ENCODE measurements at places on chromosomes 13 and 19.

DNA sequence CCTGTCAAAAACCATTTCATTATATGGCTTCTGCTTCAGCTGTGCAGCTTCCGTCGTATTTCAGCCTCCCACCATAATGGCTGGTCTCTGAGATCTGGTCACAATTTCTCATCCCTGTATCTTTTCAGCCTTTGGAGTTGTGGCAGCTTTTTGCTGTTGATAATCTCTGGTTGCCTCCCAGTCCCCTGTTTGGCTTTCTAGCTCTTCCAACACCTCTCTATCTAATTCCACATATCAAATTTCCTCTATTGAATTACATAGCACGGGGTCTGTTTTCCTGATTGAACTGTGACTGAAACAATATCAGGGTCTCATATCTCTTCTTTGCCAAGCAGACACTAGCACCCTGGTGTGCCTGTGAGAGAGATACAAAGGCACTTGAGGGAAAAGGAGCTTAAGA, 222.1 kb upstream of the OBI1 start:
- no peak for DNase-seq

DNA sequence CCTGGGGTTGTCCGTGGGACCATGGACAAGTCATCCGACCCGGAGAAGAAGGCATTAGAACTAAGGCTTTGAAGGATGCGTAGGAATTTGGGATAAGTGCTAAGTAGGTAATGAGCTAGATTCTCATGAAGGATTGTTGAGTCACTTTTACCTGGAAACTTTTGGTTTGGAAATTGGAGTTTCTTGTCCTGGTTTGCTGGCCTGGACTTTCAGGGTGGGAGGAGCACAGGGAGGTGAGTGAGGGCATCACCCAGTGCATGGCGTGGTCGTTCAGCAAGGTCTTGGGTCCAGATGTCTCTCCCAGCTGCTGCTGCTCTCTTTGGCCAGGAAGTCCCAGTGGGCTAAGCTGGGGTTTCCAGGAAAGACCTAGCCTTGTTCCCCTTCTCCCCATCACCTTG, 7.6 kb downstream of the NFIC start:
- no peak for DNase-seq

GRCh38 chr19:31402529-31403316, 53.5 kb upstream of the TSHZ3 start:
- DNase-seq, result no peak

GRCh38 chr13:21833921-21834320, 163.0 kb downstream of the FGF9 start:
- no peak for DNase-seq

DNA sequence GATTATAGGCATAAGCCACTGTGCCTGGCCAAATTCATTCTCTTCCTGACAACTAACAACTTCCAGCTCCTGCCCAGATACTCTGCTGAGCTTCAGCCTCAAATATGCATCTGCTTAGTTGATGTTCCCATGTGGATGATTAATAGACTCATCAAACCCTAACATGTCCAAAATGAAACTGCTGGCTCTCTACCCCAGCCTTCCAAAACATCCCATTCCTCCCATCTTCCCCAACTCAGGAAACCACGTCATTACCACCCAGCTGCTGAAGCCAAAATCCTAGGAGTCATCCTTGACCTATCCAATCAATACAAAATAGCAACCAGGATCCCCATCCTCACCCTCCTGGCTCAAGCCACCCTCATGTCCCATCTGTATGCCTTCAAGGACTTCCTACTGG, 20.9 kb downstream of the POU2F2 start:
- DNase-seq, result no peak

DNA sequence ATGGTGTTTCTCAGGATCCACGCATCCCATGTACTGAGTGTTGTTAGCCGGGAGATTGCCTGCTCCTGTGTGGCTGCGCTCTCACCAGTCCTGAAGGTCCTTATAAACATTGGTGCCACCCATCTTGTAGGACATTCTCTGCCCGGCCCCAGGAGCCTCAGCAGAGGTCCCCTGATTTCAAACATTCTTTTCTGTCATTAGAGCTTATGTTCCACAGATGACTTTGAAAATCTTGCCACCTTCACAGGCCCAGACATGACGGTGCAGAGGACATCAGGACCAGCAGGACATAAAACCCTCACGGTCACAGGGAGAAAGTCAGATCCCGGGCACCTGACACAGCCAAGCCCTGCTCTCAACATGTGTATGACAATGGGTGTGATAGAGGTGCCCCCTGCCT, 33.2 kb upstream of the PEPD start:
- DNase-seq, result no peak

GRCh38 chr13:114004420-114005205, 30.7 kb upstream of the C13orf46 start:
- DNase-seq, result no peak

DNA sequence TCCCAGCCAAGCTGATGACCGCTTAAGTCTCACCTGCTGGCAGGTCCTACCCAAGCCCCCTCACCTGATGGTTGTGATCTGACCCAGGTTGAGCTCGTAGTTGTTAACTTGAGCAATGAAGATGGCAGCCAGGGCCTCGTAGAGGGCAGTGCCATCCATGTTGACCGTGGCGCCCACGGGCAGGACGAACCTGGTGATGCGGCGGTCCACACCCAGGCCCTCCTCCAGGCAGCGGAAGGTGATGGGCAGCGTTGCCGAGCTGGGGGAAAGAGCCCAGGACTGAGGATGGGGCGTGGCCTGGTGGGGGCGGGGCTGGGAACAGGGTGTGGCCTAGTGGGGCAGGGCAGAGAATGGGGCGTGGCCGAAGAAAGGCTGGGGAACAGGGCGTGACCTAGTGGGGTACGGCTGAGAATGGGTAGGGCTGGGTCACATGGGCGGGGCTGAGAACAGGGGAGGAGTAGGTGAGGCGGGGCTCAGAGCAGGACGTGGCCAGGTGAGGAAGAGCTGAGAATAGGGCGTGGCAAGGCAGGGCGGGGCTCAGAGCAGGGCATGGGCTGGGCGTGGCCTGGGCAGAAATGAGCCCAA, 12.9 kb downstream of the OR7C2 start:
- DNase-seq, result no peak

- no peak for DNase-seq
Observed at GRCh38 chr19:30629086-30629485, 256.9 kb downstream of the ZNF536 start.

DNA sequence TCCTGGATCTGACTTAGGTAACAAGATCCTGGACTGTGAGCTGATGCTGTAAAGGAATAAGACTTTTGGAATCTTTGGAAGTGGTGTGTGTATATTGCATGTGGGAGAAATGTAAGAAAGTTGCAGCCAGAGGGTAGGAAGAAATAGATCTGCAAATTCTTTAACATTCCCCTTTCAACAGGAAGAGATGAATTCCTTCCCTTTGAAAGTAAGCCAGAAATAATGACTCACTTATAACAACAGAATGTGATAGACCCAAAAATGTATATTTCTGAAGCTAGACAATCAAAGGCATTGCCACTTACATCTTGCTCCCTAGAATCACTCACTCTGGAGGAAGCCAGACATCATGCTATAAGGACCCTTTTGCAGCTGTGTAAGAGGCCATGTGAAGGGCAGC, 9.8 kb upstream of the SIAH3 start:
- no peak for DNase-seq

DNA sequence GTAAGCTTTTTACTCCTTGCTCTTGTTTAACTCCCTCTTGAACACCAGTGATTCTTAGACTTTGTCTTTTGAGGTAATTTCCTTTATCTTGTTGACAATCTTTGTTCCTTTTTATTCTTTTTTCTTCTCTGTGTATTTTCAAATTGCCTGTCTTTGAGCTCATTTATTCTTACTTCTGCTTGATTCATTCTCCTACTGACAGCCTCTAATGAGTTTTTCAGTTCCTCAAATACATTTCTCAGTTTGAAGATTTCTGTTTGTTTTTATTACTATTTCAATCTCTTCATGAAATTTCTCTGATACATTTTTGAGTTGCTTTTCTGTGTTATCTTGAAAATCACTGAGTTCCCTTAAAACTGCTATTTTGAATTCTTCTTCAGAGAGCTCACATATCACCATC, 154.1 kb downstream of the ATP8A2 start:
- DNase-seq, result no peak

DNA sequence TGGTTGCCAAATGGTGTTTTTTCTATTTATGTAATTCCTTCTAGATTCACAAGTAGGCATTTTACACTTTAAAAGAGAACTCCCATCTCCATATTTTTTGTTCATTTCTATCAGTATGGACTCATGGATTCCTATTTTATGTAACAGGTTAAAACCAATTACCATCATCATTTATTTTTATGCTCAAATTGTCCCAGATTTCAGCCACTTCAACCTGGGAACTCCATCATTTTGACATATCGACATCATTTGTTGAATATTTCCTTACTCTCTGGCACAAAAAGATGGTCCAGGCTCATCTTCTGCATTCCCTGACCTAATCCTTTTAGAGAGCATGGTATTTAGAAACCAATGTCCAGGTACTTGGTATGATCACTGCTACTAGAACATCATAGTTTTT, 79.9 kb downstream of the VWA8 start:
- DNase-seq, result no peak

DNA sequence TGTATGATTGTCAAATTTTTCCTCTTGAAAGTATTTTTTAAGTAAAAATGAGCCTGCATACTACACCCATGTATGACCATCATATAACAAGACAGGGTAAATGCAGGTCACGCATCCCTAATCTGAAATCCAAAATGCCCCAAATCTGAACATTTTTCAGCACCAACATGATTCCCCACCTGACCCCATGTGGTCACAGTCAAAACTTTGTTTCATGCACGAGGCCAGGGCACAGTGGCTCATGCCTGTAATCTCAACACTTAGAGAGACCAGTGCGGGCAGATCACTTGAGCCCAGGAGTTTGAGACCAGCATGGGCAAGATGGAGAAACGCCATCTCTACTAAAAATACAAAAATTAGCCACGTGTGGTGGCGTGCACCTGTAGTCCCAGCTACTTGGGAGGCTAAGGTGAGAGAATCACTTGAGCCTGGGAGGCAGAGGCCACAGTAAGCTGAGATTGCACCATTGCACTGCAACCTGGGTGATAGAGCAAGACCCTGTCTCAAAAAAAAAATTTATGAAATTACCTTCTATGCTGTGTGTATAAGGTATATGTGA, 63.7 kb upstream of the NPAS1 start:
- no peak for DNase-seq

GRCh38 chr13:65937251-65937650, 1292.9 kb downstream of the PCDH9 start:
- DNase-seq, result no peak

GRCh38 chr13:26342898-26343297, 89.0 kb downstream of the CDK8 start:
- no peak for DNase-seq

GRCh38 chr19:13132471-13133180, 14.6 kb downstream of the NACC1 start:
- DNase-seq, result no peak

GRCh38 chr19:2997720-2998119, 20.4 kb downstream of the TLE6 start:
- DNase-seq, result peak; percentile 33

- DNase-seq, result no peak
Observed at GRCh38 chr19:34644991-34645461, 31.9 kb downstream of the SCGB2B2 start.

DNA sequence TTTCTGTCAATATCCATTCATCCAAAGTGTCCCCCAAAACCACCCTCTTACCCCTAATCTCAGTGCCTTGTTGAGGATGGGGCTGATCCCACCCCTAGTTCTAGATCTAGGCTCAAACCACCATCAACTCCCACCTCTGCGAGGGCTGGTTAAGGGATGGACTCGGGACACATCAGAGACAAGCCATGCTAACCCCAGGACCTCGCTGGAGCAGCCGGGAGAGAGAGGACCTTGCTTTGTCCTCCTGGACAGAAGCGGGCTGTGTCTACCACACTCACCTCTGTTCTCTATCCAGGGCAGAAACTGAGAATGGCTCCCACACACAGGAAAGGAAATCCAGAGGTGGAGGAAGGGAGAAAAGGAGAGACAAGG, 90.8 kb upstream of the UQCRFS1 start:
- DNase-seq, result no peak

- no peak for DNase-seq
Observed at GRCh38 chr13:50979187-50979586, 69.6 kb downstream of the RNASEH2B start.

DNA sequence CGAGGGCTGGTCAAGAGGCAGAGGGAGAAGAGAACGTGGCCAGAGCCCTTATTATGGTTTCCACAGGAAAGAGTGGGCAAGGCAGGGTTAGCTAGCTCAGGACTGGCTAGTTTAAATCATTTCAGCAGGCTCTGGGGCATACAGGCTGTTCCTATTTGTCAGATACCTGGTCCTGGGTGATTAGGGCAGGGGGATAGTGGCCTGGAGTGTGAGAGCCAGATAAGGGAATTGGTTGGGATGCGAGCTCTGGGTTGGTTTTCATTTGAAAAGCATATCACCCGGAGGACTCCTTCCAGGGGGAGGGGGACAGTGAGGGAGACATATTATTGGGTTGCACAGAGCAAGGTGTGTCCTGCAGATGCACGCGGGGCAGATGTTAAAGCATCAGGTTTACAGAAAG, 75.3 kb upstream of the CLDN10 start:
- no peak for DNase-seq

DNA sequence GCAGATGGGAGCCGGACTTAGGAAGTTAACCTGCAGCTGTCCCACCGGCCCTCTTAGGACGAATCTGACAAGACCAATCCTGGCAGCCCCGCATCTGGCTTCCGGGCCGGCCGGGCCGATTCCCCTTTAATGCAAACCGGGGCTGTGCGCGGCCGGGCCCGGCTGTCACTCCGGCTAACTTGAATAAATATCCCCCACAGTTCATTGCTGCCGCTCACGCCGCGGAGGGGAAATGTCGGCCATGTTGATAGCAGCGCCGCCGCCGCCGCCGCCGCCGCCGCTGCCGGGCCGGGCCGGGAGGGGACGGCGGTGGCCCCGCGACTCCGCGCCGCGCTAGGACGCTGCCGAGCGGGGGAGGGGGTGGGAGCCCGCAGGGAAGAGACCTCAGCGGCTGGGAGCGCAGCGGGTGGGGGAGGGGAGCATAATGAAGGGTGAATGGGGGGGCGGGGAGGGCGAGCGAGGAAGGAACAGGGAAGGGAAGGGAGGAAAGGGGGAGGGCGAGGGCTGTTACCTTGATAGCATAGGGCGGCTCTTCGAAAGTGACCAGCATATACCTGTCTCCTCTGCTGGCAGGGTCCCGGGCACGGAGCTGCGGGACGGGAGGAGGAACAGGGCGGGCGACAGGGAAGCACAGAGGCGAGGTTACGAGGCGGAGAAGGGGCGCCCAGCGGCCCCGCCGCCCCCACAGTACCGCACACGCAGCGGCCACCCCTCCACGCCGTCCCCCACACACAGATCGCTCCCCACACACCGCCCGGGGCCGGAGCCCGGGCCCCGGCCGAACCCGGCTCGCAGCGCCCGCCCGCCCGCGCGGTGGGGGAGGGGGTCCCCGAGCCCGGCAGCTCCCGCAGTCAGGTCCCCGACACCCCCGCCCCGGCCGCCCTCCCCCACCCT, 1.1 kb downstream of the INTS6 start:
- peak; percentile 59 for DNase-seq

- no peak for DNase-seq
Observed at GRCh38 chr13:71448080-71448630, 418.8 kb downstream of the DACH1 start.

All from trophoblast cell (in vitro differentiated cells and primary cell).